Glomerular endothelial cell (primary cell): ENCODE measurements at places on chromosomes 5 and 9.

GRCh38 chr5:55276771-55277170 lies 30.7 kb downstream of the DHX29 start:
- no peak for DNase-seq

- no peak for DNase-seq
These were observed 107.3 kb downstream of the ADAMTS2 start for GRCh38 chr5:179237770-179238627.

DNA sequence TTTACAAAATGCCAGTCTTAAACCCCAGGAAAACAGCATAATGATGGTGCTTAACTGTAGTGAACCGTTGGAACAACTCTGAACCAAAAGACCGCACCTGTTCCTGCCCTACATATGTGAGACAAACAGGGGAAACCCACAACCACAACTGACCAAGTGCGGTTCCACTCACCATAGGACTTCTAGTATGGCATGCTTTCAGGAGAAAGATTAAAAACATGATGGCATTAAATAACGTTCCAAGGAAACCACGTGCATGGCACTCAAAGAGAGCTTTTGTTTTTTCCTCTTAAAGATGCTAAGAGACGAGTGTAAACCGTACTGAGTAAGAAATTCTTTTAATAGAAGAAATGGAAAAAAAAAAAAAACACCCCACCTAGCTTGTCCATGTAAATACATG lies 119.8 kb downstream of the SSBP2 start:
- no peak for DNase-seq

GRCh38 chr9:89405826-89406225 lies 87.5 kb downstream of the SECISBP2 start:
- no peak for DNase-seq

DNA sequence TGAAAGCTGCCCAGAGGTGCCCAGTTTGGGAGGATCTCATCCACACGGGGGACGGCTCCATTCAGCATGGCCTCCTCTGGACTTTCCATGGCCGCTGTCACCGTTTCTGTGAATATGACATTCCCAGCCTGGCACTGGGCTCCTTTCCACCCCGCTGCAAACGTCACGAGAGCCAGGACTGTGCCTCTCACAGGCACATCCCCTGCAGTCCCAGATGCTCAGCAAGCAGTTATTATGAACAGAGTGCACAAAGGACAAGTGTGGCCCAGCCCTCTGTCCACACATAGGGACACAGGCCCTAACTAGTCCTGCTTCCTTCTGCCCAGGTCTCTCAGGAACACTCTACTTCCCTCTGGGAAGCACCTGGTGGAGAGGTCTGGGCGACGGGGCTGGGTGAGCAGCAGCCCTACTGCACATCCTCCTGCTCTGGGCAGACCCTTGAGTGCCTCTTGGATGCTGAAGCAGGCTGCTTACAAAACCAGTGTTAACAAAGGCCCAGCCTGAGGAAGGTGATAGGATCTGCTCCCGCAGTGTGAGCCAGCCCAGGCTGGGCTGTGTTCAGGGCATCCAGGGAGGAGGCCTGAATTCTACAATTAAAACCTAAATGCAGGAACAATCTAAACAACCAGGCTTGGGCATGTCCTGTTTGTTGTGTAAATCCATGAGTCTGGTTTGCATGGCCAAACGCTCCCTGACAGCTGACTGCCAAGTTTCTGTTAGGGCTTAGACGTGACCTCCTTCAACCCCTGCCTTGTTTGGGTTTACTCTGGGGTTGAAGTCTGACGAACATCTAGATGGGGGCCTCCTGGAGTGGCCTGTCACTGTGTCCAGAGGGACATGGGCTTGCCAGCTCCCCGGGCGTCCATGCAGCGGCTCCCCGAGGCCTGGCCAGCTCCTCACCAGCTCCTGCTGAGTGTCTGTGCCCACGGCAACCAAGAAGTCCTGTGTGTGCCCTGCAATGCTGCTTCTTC lies 269.8 kb downstream of the GADD45G start:
- no peak for DNase-seq

DNA sequence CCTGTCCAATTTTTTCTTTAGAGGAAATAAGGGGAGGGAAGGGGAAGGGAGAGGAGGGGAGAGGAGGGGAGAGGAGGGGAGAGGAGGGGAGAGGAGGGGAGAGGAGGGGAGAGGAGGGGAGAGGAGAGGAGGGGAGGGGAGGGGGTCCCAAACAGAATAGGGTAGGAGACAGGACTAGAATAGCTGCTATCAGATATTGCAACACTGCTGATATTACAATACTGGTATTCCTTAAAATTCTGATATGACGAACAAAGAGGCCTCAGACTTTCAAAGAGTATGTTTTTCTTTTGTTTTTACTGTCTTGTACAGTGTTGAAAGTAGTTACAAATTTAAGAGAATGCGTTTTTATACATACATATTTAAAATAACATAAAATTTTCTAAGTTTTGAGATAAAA lies 67.5 kb downstream of the RICTOR start:
- DNase-seq: no peak

- no peak for DNase-seq
These were observed 11.2 kb upstream of the PPIC start for GRCh38 chr5:123047706-123048105.

- DNase-seq: no peak
These were observed 65.4 kb downstream of the WDR41 start for GRCh38 chr5:77426670-77427069.

- no peak for DNase-seq
These were observed 41.8 kb upstream of the DPYSL3 start for GRCh38 chr5:147551677-147552076.

DNA sequence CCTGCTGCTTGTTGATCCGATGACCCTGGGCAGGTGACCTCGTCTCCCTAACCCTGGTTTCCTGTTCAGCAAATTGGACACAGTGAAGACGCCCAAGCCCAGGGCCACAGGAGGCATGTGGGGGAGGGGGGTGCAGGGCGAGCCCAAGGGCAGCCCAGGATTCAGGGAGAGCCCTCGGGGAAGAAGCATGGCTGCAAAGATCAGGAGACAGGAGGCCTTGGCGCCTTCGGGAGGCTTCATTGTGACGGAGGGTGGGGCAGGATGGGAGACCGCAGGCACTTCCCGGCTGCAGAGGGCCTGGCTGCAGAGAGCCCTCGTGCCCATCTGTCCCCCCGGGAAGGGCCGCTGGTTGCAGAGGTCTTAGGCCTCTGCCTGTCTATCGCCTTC lies 6.2 kb downstream of the ASS1 start:
- DNase-seq: no peak

- no peak for DNase-seq
These were observed 220.6 kb downstream of the TAF11L14 start for GRCh38 chr5:17854901-17855300.

GRCh38 chr5:174723979-174724483 lies 351 bp upstream of the MSX2 start:
- DNase-seq: no peak

DNA sequence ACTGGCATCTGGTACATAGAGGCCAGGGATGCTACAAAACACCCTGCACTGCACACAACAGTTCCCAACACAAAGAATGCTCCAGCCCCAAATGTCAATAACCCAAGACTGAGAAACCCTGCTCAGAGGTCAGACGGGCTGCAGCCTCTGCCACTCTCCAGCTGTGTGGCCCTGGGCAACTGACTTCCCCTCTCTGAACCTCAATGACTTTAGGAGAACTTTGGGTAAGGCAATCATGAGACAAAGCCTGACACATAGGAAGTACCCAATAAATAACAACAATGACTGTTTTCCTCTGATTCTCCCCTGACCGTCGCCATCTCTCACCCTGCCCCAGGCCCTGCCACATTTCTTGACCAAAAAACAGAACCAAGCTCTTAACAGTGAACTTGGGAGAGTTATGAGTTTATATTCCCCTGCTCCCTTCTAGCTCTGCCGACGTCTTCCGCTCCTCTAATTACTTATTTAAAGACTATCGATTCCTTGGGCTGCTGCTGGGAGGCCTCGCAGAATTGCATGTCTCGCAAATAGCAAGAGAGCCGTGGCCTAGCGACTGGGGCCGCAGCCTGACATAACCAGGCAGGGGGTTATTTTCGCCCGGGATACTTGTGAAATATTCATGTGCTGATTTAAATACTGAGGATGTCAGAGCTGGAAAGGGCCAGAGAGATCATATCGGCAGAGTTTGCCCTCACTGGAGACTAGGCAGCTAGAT lies 24.5 kb upstream of the CRB2 start:
- no peak for DNase-seq

DNA sequence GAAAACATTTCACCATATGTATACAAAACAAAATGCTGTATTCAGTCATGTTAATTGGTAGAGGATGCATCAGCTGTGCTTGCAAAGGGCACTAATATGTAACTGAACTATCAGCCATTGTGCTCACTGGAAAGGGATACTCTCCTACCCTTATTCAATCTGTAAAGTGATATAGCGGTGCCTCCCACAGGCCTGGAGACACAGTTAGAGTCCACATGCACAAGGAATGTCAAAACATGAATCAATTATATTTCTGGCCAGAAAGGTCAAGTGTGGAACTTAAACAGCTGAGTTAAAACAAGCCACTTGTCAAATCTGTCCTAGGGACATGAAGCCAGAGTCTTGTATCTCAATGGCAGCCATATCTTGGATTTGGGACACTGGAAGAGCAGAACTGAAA lies 71.2 kb upstream of the IZUMO3 start:
- no peak for DNase-seq

DNA sequence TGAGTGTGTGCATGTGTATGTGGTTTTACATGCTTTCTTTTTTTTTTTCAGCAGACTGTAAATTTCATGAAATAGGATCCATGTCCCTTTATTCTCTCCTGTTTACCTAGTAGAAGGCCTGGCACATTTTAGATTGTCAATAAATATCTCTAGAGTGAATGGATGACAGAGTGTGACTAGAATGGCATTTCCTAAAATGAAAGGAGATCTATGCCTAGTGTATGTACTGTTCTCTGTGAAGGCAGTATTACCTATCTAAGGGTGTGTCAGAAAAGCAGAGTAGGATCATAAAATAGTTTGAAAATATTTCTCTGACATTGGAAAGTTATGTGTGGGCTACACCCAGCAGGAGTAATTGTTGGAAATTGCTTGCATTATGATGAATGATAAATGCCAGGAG lies 1876.0 kb upstream of the C9orf72 start:
- no peak for DNase-seq
